ENCODE measurements at places on chromosomes 12 and 14. TPM values are rescaled to one million over a fixed set of nuclear protein-coding genes. Genes with fewer than 3 reads are reported as not detected.

GRCh38 chr14:100033347-100034075 is 31.7 kb upstream of the EVL start:
- DNase-seq, result no peak
- no peaks in the 10 kb centered on the region for H3K27me3 ChIP-seq
- peak overlapping the region; percentile 38 for H3K27ac ChIP-seq
- H3K4me1 ChIP-seq, result peaks cover 13% of the 10 kb centered on the region
- H3K4me3 ChIP-seq, result no peak overlapping the region

- peak overlapping the region; percentile 70 for H3K27ac ChIP-seq
- peaks cover 20% of the 10 kb centered on the region for H3K36me3 ChIP-seq
- H3K4me1 ChIP-seq, result peaks cover 68% of the 10 kb centered on the region
- no peak overlapping the region for H3K4me3 ChIP-seq
- H3K27me3 ChIP-seq, result no peaks in the 10 kb centered on the region
Measured at GRCh38 chr12:64631197-64631596, 20.9 kb downstream of the RASSF3 start.

- no peak overlapping the region for H3K4me3 ChIP-seq
- H3K4me1 ChIP-seq, result peaks cover 33% of the 10 kb centered on the region
- peaks cover 24% of the 10 kb centered on the region for H3K36me3 ChIP-seq
- no peaks in the 10 kb centered on the region for H3K27me3 ChIP-seq
- no peak for DNase-seq
Measured at GRCh38 chr12:4540638-4541037, 1.9 kb downstream of the RAD51AP1 start.

GRCh38 chr12:114976959-114977358 is 293.0 kb upstream of the TBX3 start:
- H3K27me3 ChIP-seq, result no peaks in the 10 kb centered on the region
- no peaks in the 10 kb centered on the region for H3K4me1 ChIP-seq
- H3K27ac ChIP-seq, result no peak overlapping the region
- no peak for DNase-seq
- no peaks in the 10 kb centered on the region for H3K36me3 ChIP-seq

GRCh38 chr12:953776-954175 is 4.3 kb upstream of the RAD52 start:
- peaks cover 4% of the 10 kb centered on the region for H3K4me1 ChIP-seq
- no peak for DNase-seq
- H3K4me3 ChIP-seq, result no peak overlapping the region
- H3K27me3 ChIP-seq, result no peaks in the 10 kb centered on the region

Gene TMED8
- total RNA-seq, result 36.1 TPM
